Omental fat pad (tissue), 4 donors: ENCODE measurements at places on chromosomes 1 and 21. TPM values are rescaled to one million over a fixed set of nuclear protein-coding genes. Genes with fewer than 3 reads are reported as not detected.

DNA sequence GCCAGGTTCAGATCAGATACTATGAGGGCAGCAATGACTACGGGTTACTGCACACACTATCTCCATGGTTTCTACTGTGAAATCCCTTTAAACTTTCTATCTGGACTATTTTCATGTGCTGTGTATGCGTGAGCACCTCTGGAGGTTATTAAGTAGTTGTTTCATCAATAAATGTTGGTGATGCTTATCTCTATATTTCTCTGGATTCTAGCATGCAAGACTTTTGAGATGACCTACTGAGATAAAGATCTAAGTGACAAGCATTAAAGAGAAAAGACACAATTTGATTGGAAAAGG is 194.0 kb downstream of the NRIP1 start:
- no peak for DNase-seq

GRCh38 chr1:241837901-241838300 is 10.1 kb upstream of the EXO1 start:
- no peak for DNase-seq

- DNase-seq = no peak
Observed at GRCh38 chr1:3074297-3074741, 5.3 kb downstream of the PRDM16 start.

GRCh38 chr1:237525102-237525501 is 365.6 kb downstream of the ZP4 start:
- no peak for DNase-seq

DNA sequence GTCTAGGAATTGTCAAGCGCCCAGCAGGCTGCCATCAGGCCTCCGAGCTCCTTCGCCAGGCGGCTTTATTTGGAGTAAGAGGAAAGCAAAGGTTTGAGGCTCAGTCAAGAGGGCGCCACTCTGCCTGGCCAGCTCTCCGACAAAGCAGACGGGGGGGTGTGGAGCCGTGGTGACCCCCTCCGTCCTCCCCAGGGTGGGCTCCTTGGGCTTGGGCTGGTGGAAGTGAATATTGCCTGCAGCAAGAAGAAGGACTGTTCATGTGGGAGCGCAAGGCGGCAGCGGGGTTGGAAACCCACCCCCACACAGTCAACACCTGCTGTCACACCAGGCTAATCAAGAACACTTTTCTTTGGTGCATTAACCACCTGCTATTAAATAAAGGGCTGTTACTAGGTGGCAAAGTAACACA is 14.6 kb downstream of the EPHX1 start:
- no peak for DNase-seq

SLAMF8 gene
- total RNA-seq = 8.9 TPM

MRPL9 gene
- 38.8 TPM for total RNA-seq
